Cardiac muscle cell (in vitro differentiated cells and primary cell): ENCODE measurements at places on chromosomes 3 and 15. TPM values are rescaled to one million over a fixed set of nuclear protein-coding genes. Genes with fewer than 3 reads are reported as not detected.

The HGD gene
- total RNA-seq, result 0.39 TPM in 1 of 2 replicates, not detected in the other

The ZNF80 gene
- not detected in 2 replicates for total RNA-seq

The PLA2G4D gene
- total RNA-seq, result 0.03 TPM in 1 of 2 replicates, not detected in the other

The IL16 gene
- total RNA-seq, result 0.14 TPM in 1 of 2 replicates, not detected in the other

The NR2F2 gene
- 0.63 and 0.99 TPM in 2 replicates for total RNA-seq

The IL17RC gene
- total RNA-seq, result 33.7 and 49.2 TPM in 2 replicates

The MAP6D1 gene
- total RNA-seq, result 7.8 and 8.1 TPM in 2 replicates

The WDR72 gene
- 4.2 and 4.5 TPM in 2 replicates for total RNA-seq

The KLHL25 gene
- total RNA-seq, result 16.7 and 18.0 TPM in 2 replicates

The ZNF280D gene
- total RNA-seq, result 5.8 and 13.2 TPM in 2 replicates

The CEP19 gene
- 2.9 and 5.0 TPM in 2 replicates for total RNA-seq

The SCN11A gene
- total RNA-seq, result 0.28 and 0.60 TPM in 2 replicates

The PRR23E gene
- total RNA-seq, result not detected in 2 replicates

The FGF12 gene
- total RNA-seq, result 1.1 and 1.2 TPM in 2 replicates

- no peak overlapping the region for H3K4me3 ChIP-seq
- no peaks in the 10 kb centered on the region for H3K27me3 ChIP-seq
- H3K27ac ChIP-seq, result no peak overlapping the region
- H3K4me1 ChIP-seq, result no peaks in the 10 kb centered on the region
- no peak for DNase-seq
Observed at GRCh38 chr3:18766974-18767373, 341.8 kb upstream of the SATB1 start.

- no peak overlapping the region for H3K4me3 ChIP-seq
- H3K27me3 ChIP-seq, result no peaks in the 10 kb centered on the region
- no peak for DNase-seq
- no peaks in the 10 kb centered on the region for H3K36me3 ChIP-seq
- H3K27ac ChIP-seq, result no peak overlapping the region
- H3K4me1 ChIP-seq, result no peaks in the 10 kb centered on the region
Observed at GRCh38 chr3:133561679-133562078, 11.8 kb upstream of the CDV3 start.

- H3K4me1 ChIP-seq, result no peaks in the 10 kb centered on the region
- no peaks in the 10 kb centered on the region for H3K36me3 ChIP-seq
- no peak overlapping the region for H3K4me3 ChIP-seq
- no peak overlapping the region for H3K27ac ChIP-seq
- no peaks in the 10 kb centered on the region for H3K27me3 ChIP-seq
Observed at GRCh38 chr3:154981201-154981600, 98.9 kb upstream of the MME start.

DNA sequence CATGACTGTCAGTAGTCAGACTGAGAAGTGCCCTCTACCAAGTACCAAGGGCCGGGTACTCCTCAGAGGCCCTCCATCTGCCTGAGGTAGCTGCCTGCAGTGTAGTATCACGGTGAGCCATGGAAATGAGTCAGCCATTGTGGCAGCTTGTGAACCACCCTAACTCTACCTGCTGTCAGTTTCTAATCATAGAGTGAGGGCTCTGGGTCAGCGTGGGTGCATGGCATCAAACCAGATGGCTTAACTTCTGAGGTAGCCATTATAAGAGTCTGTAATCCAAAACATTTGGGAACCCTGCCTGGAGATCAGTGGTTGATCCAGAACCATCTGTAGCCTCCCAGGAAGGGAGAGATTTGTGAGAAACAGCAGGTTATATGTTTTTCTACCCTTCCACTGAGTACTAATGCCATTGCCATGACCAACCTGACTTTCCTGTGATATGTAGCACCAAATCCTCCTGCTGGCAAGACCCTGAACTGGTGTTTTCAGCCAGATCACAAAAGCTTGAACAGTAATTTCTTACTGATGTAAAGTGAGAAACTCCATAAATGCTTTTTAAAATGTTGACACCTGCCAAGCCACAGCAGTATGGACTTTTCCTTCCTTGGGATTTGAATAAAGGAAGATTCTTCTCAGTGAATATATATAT lies 38.9 kb downstream of the ABHD2 start:
- no peaks in the 10 kb centered on the region for H3K27me3 ChIP-seq
- H3K4me1 ChIP-seq, result no peaks in the 10 kb centered on the region
- H3K36me3 ChIP-seq, result no peaks in the 10 kb centered on the region

GRCh38 chr15:47801522-47801921 lies 84.2 kb downstream of the SEMA6D start:
- H3K27me3 ChIP-seq, result no peaks in the 10 kb centered on the region
- peaks cover 9% of the 10 kb centered on the region for H3K4me1 ChIP-seq

GRCh38 chr15:55894399-55894965 lies 98.9 kb downstream of the NEDD4 start:
- no peaks in the 10 kb centered on the region for H3K36me3 ChIP-seq
- H3K4me1 ChIP-seq, result no peaks in the 10 kb centered on the region
- no peak for DNase-seq
- no peak overlapping the region for H3K27ac ChIP-seq
- no peaks in the 10 kb centered on the region for H3K27me3 ChIP-seq

GRCh38 chr3:112074616-112075497 lies 11.3 kb upstream of the C3orf52 start:
- no peak overlapping the region for H3K27ac ChIP-seq
- H3K27me3 ChIP-seq, result peaks cover 24% of the 10 kb centered on the region
- H3K36me3 ChIP-seq, result no peaks in the 10 kb centered on the region
- H3K4me1 ChIP-seq, result peaks cover 6% of the 10 kb centered on the region

GRCh38 chr15:53844634-53845033 lies 85.2 kb upstream of the WDR72 start:
- H3K36me3 ChIP-seq, result no peaks in the 10 kb centered on the region
- no peak for DNase-seq
- no peaks in the 10 kb centered on the region for H3K27me3 ChIP-seq

DNA sequence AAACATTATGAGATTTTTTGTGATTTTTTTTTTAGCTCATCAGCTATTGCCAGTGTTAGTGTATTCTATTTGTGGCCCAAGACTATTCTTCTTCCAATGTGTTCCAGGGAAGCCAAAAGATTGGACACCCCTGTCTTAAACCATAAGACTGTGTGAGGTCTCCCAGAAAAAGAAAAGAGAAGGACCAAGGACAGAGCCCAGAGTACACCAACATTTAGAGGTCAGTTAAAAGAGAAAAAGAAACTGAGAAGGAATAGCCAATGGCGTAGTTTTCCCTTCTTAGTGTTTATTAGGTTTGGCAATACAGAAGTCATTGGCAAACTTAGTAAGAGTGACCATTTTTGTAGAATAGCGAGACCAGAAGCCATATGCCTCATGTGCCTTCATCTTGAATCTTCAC lies 36.1 kb upstream of the SLC25A36 start:
- no peaks in the 10 kb centered on the region for H3K4me1 ChIP-seq
- no peak overlapping the region for H3K4me3 ChIP-seq
- peaks cover 5% of the 10 kb centered on the region for H3K27me3 ChIP-seq
- no peak overlapping the region for H3K27ac ChIP-seq

DNA sequence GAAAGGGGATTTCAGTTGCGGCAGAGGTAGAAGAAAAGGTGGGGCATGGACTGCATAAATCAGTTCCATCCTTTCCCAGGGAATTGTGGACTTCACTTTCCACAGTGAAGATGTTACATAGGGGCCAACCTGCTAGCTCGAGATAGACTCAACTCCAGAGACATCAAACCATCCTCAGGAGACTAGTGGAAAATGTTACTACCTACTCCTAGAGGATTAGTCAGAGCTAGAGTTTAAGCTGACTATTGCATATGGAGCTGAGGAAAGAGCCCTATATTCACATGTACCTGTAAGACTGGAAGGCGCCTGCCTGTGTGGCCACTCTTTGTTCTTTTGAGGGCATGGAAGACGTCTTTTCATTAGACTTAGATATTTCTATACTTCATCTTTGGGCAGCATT lies 69.2 kb downstream of the KLHL25 start:
- H3K27ac ChIP-seq, result no peak overlapping the region
- H3K4me3 ChIP-seq, result no peak overlapping the region
- no peaks in the 10 kb centered on the region for H3K27me3 ChIP-seq
- H3K4me1 ChIP-seq, result peaks cover 24% of the 10 kb centered on the region

GRCh38 chr15:50067254-50067653 lies 51.8 kb downstream of the ATP8B4 start:
- no peak overlapping the region for H3K4me3 ChIP-seq
- peaks cover 8% of the 10 kb centered on the region for H3K27me3 ChIP-seq
- no peak for DNase-seq
- H3K27ac ChIP-seq, result no peak overlapping the region

- no peak overlapping the region for H3K4me3 ChIP-seq
- no peaks in the 10 kb centered on the region for H3K36me3 ChIP-seq
- H3K4me1 ChIP-seq, result no peaks in the 10 kb centered on the region
- no peak overlapping the region for H3K27ac ChIP-seq
Observed at GRCh38 chr3:127053979-127054378, 71.1 kb downstream of the PLXNA1 start.

DNA sequence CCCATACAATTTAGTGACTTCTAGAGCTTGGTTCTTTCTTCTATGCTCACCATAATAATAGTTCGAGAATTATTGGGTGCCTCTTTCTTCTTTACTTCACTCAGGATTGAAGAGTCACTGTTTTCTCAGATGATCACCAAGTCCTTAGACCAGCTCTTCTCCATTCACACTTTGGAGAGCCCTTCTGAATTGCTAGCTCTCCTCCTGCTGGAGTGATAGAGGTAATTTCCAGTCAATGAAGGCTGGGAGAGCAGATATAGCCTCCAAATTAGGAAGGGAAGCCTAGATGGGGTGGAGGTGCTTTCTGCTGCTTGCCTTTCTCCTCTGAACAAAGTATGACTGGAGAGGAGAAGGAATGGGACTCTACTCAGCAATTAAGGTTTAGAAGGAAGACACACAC lies 10.7 kb upstream of the BBX start:
- H3K36me3 ChIP-seq, result no peaks in the 10 kb centered on the region
- H3K4me3 ChIP-seq, result no peak overlapping the region
- H3K27ac ChIP-seq, result no peak overlapping the region
- peaks cover 5% of the 10 kb centered on the region for H3K27me3 ChIP-seq
- H3K4me1 ChIP-seq, result no peaks in the 10 kb centered on the region

GRCh38 chr15:67186688-67187087 lies 67.8 kb downstream of the AAGAB start:
- no peak for DNase-seq
- peaks cover 49% of the 10 kb centered on the region for H3K36me3 ChIP-seq
- no peak overlapping the region for H3K27ac ChIP-seq
- no peaks in the 10 kb centered on the region for H3K4me1 ChIP-seq

DNA sequence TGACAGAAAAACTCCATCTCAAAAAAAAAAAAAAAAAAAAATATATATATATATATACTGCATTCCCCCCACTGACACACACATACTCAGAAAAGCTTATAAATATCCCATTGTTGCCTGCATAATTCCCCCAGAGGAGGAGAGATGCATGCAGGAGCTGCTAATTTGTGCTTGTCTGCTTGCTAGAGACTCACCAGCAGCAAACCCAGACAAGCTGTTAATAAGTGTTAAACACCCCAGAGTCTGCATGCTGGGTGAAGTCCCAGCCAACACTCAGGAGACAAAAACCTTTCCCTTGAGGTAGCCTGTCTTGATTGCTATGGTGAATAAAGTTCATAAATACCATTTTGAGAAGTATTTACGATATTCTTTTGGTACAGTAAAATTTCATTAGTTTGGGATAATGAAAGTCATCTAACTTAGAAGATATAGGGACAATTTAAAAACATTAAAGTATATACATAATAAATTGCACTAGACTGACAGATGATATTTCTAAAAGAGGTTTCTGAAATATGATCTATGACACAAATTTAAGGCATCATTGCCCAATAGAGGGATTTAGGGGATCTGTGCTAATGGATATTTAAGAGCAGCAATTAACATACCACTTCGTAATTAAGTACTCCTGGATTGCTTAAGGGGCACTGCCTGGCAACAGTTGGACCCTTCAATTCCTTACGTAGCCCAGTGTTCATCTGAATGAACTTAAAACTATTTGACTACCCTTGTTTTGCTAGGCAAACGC lies 400.0 kb upstream of the C2CD4B start:
- no peak for DNase-seq
- no peak overlapping the region for H3K27ac ChIP-seq
- no peaks in the 10 kb centered on the region for H3K36me3 ChIP-seq

- no peak overlapping the region for H3K4me3 ChIP-seq
- H3K27ac ChIP-seq, result no peak overlapping the region
- H3K36me3 ChIP-seq, result no peaks in the 10 kb centered on the region
- DNase-seq, result no peak
- no peaks in the 10 kb centered on the region for H3K27me3 ChIP-seq
Observed at GRCh38 chr15:24943361-24943760, 11.4 kb upstream of the SNRPN start.

GRCh38 chr15:32878342-32878741 lies 160.5 kb downstream of the GREM1 start:
- H3K27ac ChIP-seq, result no peak overlapping the region
- H3K4me3 ChIP-seq, result no peak overlapping the region
- DNase-seq, result no peak
- no peaks in the 10 kb centered on the region for H3K36me3 ChIP-seq

- H3K27me3 ChIP-seq, result no peaks in the 10 kb centered on the region
- H3K4me1 ChIP-seq, result no peaks in the 10 kb centered on the region
- no peak for DNase-seq
- H3K27ac ChIP-seq, result peak overlapping the region; percentile 14
- no peaks in the 10 kb centered on the region for H3K36me3 ChIP-seq
Observed at GRCh38 chr3:160808838-160809237, 52.8 kb downstream of the PPM1L start.

- no peaks in the 10 kb centered on the region for H3K36me3 ChIP-seq
- H3K27ac ChIP-seq, result peak overlapping the region; percentile 27
- H3K27me3 ChIP-seq, result no peaks in the 10 kb centered on the region
- H3K4me1 ChIP-seq, result peaks cover 20% of the 10 kb centered on the region
- H3K4me3 ChIP-seq, result no peak overlapping the region
- DNase-seq, result no peak
Observed at GRCh38 chr15:101120987-101121386, 130.9 kb downstream of the CHSY1 start.

- DNase-seq, result no peak
- H3K27ac ChIP-seq, result no peak overlapping the region
- peaks cover 24% of the 10 kb centered on the region for H3K4me1 ChIP-seq
- H3K27me3 ChIP-seq, result no peaks in the 10 kb centered on the region
Observed at GRCh38 chr3:169552533-169552932, 111.0 kb downstream of the MECOM start.

GRCh38 chr15:92645051-92645631 lies 10.4 kb downstream of the FAM174B start:
- H3K4me1 ChIP-seq, result peaks cover 6% of the 10 kb centered on the region
- no peaks in the 10 kb centered on the region for H3K27me3 ChIP-seq
- H3K27ac ChIP-seq, result no peak overlapping the region
- H3K36me3 ChIP-seq, result no peaks in the 10 kb centered on the region
- no peak for DNase-seq

- H3K4me3 ChIP-seq, result peak overlapping the region; percentile 96
- H3K27me3 ChIP-seq, result no peaks in the 10 kb centered on the region
- DNase-seq, result no peak
- peak overlapping the region; percentile 95 for H3K27ac ChIP-seq
- no peaks in the 10 kb centered on the region for H3K36me3 ChIP-seq
Observed at GRCh38 chr3:196868297-196868661, 559 bp downstream of the SENP5 start.
